ENCODE measurements at places on chromosomes 2 and 18. TPM values are rescaled to one million over a fixed set of nuclear protein-coding genes. Genes with fewer than 3 reads are reported as not detected.

DNA sequence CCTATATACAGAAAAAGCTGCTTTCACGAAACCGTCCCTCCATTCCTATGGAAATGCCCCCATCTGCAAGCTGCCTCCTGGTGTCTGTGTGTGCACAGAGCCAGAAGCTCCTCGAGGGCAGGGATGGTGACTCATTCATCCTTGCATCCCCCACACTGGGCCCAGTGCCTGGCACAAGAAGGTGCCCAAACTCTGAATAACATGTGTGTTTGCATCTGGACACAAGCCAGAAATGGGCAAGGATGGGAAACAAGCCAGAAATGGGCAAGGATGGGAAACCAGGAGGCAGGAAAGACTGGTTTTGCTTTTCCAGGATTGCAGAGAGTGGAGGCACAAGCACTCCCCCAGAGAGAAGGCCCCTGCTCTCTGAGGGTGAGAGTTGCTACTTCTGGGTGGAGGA, 313.9 kb downstream of the CELF4 start:
- no peak for DNase-seq
- no peaks in the 10 kb centered on the region for H3K4me1 ChIP-seq
- no peak overlapping the region for H3K4me3 ChIP-seq
- no peaks in the 10 kb centered on the region for H3K27me3 ChIP-seq

DNA sequence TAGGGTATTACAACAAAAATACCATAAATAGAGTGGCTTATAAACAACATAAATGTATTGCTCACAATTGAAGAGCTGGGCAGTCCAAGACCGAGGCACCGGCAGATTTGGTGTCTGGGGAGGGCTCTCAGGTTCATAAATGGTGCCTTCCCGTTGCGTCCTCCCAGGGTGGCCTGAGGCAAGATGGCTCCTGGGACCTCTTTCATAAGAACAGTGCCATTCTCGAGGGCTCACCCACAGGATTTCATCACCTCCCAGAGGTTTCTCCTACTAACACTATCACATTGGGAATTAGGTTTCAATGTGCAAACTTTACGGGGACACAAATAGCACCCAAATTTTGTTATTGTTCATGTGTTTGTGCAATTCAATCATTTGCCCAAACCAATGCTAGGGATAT, 793.5 kb upstream of the HS6ST1 start:
- no peaks in the 10 kb centered on the region for H3K27me3 ChIP-seq
- H3K36me3 ChIP-seq = no peaks in the 10 kb centered on the region
- no peak overlapping the region for H3K27ac ChIP-seq
- DNase-seq = no peak

- no peak overlapping the region for H3K27ac ChIP-seq
- no peak overlapping the region for H3K4me3 ChIP-seq
- H3K4me1 ChIP-seq = peaks cover 3% of the 10 kb centered on the region
- peaks cover 1% of the 10 kb centered on the region for H3K36me3 ChIP-seq
- no peak for DNase-seq
- H3K27me3 ChIP-seq = no peaks in the 10 kb centered on the region
Observed at GRCh38 chr2:43255296-43255910, 29.0 kb upstream of the ZFP36L2 start.

- no peaks in the 10 kb centered on the region for H3K27me3 ChIP-seq
- H3K4me1 ChIP-seq = peaks cover 5% of the 10 kb centered on the region
- no peaks in the 10 kb centered on the region for H3K36me3 ChIP-seq
- H3K4me3 ChIP-seq = no peak overlapping the region
Observed at GRCh38 chr18:11789716-11790510, 61.3 kb upstream of the CHMP1B start.

GRCh38 chr2:11250400-11251196, 93.8 kb downstream of the ROCK2 start:
- no peak overlapping the region for H3K4me3 ChIP-seq
- H3K27me3 ChIP-seq = no peaks in the 10 kb centered on the region
- H3K36me3 ChIP-seq = no peaks in the 10 kb centered on the region
- peaks cover 8% of the 10 kb centered on the region for H3K4me1 ChIP-seq
- H3K27ac ChIP-seq = no peak overlapping the region
- DNase-seq = no peak

DNA sequence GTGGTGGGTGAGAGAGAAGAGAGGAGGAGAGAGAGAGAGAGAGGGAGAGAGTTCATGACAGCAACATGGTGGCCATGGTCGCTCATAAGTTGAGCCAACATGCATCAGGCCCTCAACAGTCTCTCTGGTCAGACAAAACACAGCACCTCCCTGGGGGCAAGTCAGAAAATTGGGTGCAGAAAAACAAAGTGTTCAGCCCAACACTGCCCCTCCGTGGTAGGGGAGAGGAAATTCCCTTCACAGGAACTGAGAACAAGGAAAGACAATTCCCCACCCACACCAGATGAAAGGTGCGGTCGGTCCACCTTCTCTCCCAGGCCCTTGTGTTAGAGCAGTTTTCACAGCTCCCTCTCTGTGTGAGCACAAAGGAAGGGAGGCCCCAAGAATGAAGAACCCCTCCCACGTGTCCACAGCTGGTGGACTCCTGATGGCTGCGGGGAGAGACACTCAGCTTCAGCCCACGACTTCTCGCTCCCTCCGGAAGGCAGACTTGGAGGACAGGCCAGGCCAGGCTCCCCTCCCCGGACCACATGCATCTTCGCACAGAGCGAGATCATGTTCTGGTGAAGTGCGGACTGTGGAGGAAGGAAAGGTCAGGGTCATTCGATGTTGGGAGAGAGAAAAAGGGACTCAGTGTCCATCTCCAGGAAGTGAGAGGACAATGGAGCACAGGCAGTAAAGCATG, 181.7 kb downstream of the ANAPC1 start:
- no peaks in the 10 kb centered on the region for H3K27me3 ChIP-seq
- H3K4me3 ChIP-seq = no peak overlapping the region
- DNase-seq = peak; percentile 71
- H3K27ac ChIP-seq = no peak overlapping the region
- H3K36me3 ChIP-seq = no peaks in the 10 kb centered on the region
- H3K4me1 ChIP-seq = peaks cover 15% of the 10 kb centered on the region

Gene RABL2A
- total RNA-seq = 16.6 TPM

Gene ZNF804A
- not detected for total RNA-seq

DNA sequence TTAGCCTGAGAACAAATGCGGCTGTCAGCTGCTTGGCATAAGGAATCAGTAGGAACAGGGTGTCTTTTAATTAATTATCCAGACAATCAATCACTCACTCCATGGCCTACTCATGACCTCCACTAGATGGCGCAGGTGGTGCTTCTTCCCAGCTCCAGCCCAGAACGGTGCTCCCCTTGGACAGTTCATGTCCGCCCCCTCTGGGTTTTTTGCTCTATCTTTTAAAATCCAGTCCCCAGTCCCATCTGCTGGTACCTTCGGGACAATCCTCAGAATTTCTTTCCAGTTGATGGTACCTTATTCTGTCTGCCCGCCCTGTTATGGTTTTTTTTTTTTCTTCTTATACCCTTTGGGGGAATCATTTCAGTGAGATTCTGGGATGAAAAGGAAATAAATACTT, 99.8 kb downstream of the CACNB4 start:
- H3K27me3 ChIP-seq = no peaks in the 10 kb centered on the region
- H3K4me1 ChIP-seq = peaks cover 9% of the 10 kb centered on the region
- H3K4me3 ChIP-seq = no peak overlapping the region
- peak; percentile 69 for DNase-seq

Gene ITGA6
- 33.0 TPM for total RNA-seq

GRCh38 chr2:223760838-223761502, 76.4 kb downstream of the AP1S3 start:
- no peaks in the 10 kb centered on the region for H3K36me3 ChIP-seq
- H3K4me1 ChIP-seq = peaks cover 42% of the 10 kb centered on the region
- H3K27ac ChIP-seq = peak overlapping the region; percentile 94
- H3K27me3 ChIP-seq = no peaks in the 10 kb centered on the region

GRCh38 chr2:437756-438393, 150.0 kb upstream of the ALKAL2 start:
- H3K27ac ChIP-seq = no peak overlapping the region
- no peaks in the 10 kb centered on the region for H3K27me3 ChIP-seq
- H3K4me1 ChIP-seq = no peaks in the 10 kb centered on the region
- H3K36me3 ChIP-seq = no peaks in the 10 kb centered on the region
- no peak overlapping the region for H3K4me3 ChIP-seq

GRCh38 chr2:85269959-85270358, 57.8 kb downstream of the TGOLN2 start:
- no peak overlapping the region for H3K4me3 ChIP-seq
- peak overlapping the region; percentile 65 for H3K27ac ChIP-seq
- peaks cover 48% of the 10 kb centered on the region for H3K4me1 ChIP-seq
- H3K27me3 ChIP-seq = no peaks in the 10 kb centered on the region

Gene AQP12B
- not detected for total RNA-seq

Gene BMP10
- total RNA-seq = not detected

- H3K27ac ChIP-seq = no peak overlapping the region
- H3K4me3 ChIP-seq = no peak overlapping the region
- no peaks in the 10 kb centered on the region for H3K4me1 ChIP-seq
Observed at GRCh38 chr2:57842531-57842930, 204.1 kb upstream of the VRK2 start.

DNA sequence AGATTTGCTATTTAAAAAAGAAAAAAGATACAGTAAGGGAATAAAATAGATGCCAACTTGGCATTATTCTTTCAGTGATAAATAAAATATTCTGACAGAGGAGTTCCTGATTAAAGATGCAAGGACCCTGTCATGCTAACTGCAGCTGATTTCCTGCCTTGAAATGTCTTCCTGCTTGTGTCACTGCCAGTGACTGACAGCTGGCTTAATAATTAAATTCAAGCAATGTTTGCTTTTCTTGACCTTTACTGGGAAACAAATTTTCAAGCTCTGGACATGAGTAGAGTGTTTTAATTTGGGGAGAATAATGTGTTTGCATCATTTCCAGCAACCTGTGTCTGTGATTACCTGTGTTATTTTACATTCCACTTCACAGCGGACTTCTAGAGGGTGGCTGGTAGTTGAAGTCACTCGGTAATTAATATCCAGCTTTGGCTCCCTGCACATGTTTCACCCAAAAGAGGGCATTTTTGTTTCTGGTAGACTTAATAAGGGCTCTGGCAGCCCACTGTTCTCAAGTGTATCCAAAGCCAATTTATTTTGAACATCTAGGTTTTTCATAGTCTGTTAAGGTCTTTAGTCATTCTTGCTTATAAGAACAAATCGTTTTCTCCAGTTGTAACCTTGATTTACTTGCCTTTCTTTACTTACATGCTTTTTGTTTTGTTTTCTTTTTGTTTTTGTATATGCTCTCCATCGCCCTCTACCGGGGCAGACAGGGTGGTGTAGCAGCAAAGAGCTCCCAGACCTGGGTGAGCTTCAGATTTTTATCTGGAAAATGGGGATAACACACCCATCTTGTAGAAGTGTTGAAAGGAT, 48.5 kb upstream of the PROKR1 start:
- DNase-seq = peak; percentile 61
- H3K36me3 ChIP-seq = no peaks in the 10 kb centered on the region
- H3K4me3 ChIP-seq = no peak overlapping the region
- no peak overlapping the region for H3K27ac ChIP-seq
- peaks cover 9% of the 10 kb centered on the region for H3K4me1 ChIP-seq
